ENCODE measurements at places on chromosomes 7 and 10.

- no peak for DNase-seq
Observed at GRCh38 chr10:67464278-67464677, 231.7 kb downstream of the CTNNA3 start.

DNA sequence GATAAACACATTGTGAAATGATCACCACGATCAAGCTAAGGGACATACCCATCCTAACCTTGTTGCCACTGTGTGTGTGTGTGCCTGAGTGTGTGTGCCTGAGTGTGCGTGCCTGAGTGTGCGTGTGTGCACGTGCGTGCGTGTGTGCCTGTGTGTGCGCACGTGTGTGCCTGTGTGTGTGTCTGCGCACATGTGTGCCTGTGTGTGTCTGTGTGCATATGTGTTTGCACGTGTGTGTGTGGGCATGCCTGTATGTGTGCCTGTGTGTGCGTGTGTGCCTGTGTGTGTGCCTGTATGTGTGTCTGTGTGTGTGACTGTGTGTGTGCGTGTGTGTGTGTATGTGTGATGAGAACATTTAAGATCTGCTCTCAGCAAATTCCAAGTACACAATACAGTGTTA is 244.1 kb upstream of the DPP6 start:
- DNase-seq = no peak

DNA sequence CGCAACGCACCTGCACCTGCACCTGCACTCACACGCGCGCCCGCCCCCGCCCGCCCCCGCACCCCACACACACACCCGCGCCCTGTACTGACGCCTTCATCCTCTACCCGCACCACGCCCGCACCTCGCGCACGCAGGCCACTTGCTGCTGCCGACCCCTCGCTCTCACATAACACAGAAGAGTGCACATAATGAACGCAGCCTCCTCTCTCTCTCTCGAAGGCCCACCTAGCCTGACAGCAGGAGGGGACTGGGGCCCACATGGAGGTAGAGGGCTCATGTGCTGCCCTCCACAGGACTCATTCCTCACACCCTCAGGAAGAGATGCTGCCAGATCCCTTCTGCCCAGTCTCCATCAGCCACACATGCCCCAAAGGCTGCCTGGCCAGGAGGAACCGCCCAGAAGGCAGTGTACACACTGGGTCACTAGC is 432 bp upstream of the CAMK2B start:
- no peak for DNase-seq

GRCh38 chr7:139825666-139826290 is 3.3 kb upstream of the TBXAS1 start:
- peak; percentile 41 for DNase-seq

- DNase-seq = no peak
Observed at GRCh38 chr7:107213193-107213788, 44.5 kb downstream of the HBP1 start.
